ENCODE measurements at places on chromosomes 5 and 9.

- DNase-seq = no peak
Measured at GRCh38 chr5:12772276-12772675, 868.0 kb upstream of the CTNND2 start.

DNA sequence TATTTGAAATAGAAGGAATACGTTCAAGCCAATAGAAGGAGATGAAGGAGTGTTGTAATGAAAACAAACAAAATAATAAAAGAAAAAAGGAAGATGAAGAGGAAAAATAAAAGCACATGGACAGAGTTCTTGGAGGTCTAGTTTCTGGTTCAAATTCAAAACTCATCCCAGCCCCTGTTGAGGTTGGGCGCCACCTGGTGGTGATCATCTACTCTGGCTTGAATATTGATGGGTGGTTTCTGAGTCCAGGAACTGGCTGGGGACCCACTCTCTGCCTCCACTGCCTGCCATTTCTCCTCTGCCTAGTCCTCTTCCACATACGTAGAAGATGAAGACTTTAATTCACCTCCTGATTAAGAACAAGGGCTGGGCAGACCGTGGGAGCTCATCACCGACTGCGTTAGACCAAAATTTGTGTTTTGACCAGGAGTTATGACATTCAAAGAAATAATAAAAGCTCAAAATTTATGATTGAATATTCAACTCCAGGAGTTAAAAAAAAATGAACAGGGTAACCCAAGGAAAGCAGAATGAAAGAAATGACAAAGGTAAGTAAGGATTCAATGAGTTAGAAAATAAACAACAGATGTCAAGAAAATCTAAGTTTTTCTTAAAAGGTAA lies 99.0 kb upstream of the SLC1A3 start:
- DNase-seq = no peak

DNA sequence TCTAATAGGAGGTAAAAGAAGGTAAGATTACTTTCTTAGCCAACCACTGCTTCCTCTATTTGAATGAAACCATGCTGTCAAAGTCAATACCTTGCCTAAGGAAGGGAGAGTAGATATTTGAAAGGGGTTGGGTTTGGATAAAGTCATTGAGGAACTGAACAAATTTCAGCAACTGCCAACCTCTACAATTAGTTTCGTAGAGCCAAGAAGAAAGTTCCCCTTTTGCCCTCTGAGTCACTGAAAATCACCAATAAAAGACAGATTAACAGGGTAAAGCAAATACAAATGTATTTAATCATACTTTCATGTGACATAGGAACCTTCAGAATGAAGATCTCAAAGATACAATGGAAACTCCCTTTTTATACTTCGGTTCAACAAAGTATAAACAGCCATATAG lies 615.7 kb downstream of the GABRG2 start:
- DNase-seq = no peak

DNA sequence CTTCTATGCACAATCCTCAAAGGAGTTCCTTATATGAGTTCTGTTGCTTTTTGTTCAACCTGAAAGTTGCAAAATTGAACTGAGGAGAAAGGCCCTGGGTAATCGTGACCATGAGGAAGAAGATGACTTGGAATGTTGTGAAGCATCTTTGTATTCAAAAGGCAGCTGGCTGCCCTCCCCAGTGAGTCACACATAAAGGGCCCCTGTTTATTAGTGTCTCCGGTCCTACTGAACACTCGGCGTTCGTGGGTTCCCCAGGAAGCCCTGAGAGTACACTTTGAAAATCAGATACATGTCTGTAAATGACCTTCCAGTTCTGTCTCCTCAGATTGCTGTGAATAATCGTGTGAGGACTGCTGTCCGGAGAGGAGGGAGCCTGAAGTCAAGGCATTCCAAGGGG lies 73.6 kb downstream of the C9orf153 start:
- no peak for DNase-seq

DNA sequence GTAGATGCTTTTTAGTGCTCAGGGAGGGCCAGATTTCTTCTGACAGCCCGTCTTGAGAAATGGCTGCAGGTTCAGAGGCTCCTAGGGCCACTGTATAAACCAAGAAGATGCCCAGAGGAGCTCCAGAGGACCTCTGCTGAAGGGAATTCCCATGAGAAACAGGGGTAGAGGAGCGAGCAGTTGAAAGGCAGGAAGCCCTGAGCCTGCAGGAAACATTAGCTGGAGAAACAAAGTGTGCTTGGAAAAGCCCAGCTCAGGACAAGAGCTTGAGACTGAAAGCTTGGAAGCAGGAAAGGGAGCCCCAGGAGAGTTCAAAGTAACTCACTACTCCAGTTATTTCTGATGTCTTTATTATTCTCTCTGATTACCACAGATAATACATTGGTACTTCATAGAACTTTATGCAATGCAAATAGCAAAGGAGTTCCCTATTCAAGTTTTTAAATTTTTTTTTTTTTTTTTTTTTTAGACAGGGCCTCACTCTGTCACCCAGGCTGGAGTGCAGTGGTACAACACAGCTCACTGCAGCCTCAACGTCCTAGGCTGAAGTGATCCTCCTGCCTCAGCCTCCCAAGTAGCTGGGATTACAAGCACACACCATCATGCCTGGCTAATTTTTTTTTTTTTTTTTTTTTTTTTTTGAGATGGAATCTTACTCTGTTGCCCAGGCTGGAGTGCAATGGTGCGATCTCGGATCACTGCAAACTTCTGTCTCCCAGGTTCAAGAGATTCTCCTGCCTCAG lies 16.5 kb downstream of the HBEGF start:
- DNase-seq = no peak

DNA sequence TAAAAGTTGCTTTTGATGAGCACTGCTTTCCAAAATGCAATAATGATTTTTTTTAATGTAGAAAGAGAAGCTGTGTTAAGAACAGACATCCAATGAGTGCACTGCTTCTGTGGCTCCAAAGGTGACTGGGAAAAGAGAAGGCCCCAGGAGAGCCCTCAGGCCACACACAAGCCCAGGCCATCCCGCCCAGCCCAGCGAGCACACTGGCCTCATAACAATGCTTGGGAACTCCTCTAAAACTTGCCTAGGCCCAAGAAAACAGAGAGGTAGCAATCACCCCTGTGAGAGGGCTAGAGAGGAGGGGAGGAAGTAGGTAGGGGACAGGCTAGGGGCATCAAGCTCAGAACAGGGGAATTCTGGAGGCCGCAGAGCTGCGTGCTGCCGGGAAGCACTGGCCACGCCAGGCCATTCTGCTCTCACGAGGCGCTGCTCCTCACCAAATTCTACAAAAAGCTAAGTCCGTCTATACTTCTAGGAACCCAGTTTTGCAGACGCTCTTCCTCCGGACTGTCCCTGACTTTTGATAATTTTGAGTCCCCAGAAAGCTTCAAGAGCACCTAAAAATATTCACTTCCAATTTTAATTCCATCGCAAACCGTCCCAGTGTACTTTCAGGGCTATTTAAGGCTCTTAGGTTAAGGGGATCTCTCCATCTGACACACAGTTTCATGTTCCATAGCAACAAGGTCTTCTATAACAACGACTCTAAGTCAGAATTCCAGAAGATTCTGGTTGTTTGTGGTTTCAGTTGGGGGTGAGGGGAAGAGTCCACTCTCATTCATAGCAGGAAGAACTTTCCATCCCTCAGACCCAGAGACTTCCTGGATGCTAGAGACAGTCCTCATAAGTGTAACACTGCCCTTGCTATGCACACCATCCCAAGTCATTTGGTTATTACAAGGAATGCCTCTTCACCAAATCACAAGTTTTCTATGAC lies 51.0 kb downstream of the HABP4 start:
- DNase-seq = no peak

DNA sequence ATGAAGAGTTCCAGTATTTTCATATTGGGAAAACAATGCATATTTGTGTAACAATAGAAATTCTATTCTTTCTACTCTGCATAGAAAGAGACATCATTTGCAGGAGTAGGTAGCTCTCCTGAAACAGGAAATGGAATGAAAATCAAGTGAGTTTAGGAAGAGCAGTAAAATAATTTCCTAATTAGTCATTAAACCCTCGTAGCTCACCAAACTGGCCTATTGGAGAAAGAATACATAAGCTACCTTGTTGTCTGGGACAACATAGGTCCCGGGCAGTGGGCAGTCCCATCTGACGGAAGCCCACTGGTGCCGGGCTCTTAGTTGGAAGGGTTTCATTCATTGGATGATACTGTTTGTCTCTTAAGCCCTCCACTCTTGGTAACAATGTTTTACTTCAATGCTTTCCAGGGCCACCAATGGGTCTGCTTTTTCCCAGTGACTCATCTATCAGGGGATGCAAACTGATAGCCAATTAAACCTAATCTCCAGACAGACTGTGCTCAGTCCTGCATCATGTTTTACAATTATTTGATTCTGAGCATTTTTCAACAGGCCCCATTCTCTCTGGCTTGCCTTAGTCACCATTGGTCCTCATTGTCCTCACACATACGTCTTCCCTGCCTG lies 46.5 kb downstream of the GNA14 start:
- no peak for DNase-seq

DNA sequence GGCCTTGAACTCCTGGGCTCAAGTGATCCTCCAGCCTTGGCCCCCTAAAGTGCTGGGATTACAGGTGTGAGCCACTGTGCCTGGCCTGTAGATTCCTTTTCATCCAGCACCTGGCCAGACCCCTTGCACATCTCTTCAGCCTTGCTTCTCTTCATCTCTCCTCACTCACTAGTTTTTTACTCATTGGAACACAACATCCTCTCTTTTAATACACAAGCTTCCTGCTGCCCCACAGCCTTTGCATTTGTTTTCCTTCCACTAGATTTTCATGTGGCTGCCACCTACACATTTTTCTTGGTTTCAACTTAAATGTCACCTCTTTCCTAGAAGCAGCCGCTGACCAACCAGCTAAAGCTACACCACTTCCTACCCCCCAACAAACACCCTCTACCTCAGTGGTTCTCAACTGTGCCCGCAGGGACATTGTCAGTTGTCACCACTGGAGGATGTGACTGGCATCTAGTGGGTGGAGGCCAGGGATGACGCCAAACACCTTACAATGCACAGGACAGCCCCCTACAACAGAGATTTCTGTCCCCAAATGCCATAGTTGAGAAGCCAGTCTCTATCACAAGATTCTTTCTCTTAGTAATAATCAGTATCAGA lies 33.7 kb downstream of the HAVCR1 start:
- DNase-seq = no peak

- no peak for DNase-seq
Measured at GRCh38 chr9:70205366-70206020, 53.3 kb upstream of the SMC5 start.

DNA sequence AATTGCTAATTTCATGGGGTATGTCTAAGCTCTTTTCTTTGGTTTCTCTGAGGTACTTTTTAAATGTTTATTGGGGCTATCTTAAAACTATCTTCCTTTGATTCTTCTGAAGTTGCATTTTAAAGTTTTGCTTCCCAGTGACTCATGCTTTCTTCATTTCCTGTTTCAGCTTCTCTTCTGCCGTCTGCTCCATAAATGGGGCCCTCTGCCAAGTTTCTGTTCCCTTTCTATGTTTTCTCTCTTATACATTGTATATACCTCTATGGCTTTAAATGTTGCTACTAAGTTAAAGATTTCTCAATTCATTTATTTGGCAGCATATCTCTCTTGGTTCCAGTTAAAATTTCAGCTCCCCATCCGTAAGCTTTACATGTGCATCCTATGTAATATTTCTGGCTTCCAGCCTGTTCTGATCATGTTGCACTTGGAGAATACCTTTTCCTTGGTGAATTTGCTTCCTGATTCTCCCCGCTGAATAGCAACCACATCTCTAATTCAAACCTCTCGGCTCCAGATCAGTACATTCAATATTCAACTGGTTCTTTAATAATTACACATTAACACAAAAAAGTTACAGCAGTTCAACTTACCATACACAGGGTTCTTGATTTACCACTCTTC lies 125.3 kb downstream of the ST8SIA4 start:
- no peak for DNase-seq

DNA sequence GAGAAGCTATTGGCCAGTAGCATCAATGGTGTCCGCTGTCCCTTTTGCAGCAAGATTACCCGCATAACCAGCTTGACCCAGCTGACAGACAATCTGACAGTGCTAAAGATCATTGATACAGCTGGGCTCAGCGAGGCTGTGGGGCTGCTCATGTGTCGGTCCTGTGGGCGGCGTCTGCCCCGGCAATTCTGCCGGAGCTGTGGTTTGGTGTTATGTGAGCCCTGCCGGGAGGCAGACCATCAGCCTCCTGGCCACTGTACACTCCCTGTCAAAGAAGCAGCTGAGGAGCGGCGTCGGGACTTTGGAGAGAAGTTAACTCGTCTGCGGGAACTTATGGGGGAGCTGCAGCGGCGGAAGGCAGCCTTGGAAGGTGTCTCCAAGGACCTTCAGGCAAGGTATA lies 10.8 kb downstream of the TRIM32 start:
- DNase-seq = no peak

DNA sequence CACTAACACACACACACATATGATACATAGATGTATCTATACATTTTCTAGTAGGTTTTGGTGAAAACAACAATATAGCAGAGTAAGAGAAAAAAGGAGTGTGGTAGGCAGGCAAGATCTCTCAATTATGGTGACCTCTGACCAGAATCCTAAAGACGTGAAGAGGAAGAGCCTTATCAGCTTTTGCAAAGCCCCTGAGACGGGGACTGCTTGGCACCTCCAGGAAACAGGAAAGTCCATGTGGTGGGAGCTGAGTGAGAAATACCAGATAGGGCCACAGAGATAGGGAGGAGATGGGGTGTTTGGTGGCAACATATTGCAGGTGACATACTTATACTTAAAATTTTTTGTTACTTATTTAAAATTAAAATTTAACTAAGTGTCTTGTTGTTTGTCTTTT lies 39.9 kb upstream of the CTXN3 start:
- DNase-seq = no peak

- no peak for DNase-seq
Measured at GRCh38 chr5:1732945-1733344, 66.7 kb downstream of the MRPL36 start.

DNA sequence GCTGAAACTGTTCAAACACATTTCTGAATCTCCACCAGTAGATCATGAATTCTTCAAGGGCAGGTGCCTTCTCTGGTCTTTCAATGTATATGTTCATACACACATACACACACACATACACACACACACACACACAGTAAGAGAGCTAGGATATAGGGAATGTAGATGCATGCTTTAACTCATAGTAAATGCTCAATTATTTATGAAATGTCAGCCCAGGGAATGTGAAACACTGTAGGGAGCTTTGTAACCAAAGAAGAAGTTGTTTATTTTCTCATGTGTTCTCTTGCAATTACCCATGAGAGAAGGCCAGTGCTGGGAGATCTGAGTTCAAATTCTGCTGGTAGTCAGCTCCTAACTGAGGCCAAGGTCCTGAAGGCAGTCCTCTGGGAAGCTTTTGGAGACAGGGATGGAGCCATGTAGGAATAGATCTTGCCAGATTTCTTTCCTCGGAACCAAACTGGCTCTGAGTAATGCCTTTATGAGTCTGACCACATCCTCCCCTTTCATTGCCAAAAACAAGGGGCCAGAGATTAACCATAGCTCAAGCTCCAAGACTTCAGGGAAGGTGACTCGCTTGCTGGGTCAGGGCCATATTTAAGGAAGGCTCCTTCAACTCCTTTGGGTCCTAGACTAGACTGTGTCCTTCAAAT lies 487.0 kb upstream of the TNC start:
- DNase-seq = no peak

GRCh38 chr9:655875-656274 lies 185.6 kb upstream of the DMRT1 start:
- no peak for DNase-seq

Data from anterior cingulate cortex (tissue), 58 donors.